Stimulated activated CD4-positive, alpha-beta T cell treated with anti-CD3 and anti-CD28 coated beads, Interleukin-15, amount 100 ng/mL, for 24 hours (primary cell): ENCODE measurements at places on chromosomes 1 and 21.

DNA sequence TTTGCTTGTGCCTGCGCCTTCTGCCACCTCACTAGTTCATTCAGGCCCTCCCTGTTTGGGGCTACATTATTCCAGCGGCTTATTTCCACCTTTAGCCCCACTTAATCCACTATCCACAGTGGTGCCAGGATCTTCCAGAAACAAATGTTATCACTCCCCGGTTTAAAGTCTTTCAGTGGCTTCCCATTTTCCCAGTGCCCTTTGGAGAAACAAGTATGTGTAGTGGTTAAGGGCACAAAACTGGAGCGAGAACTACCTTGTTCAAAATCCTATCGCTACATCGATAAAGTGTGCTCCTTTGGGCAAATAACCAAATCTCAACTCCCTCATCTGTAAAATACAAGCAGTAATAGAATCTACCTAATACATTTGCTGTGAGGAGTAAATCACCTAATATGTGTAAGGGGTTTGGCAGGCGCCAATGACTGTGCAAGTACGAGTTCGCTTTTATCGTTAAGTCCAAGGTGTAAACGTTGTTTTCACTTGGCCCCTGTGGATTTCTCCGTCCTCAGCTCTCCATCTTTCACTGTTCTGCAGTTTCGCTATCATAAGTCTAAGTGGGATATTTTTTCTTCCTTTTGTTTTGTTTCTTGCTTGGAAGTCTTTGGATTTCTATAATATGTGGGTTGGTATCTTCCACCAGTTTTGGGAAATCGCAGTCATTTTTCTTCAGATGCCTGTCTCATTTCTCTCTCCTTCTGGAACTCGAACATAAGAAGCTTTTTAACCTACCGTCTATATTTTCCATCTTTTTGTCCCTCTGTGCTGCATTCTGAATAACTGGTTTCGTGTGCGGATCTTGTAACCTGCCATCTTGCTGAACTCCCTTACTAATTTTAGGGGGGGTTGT, 844 bp upstream of the MEAF6 start:
- DNase-seq: no peak

GRCh38 chr21:45104560-45104959, 30.2 kb downstream of the ADARB1 start:
- peak; percentile 42 for DNase-seq

- no peak for DNase-seq
Measured at GRCh38 chr1:69833536-69833935, 265.8 kb downstream of the LRRC7 start.

GRCh38 chr1:64921771-64922170, 44.6 kb downstream of the JAK1 start:
- no peak for DNase-seq

- no peak for DNase-seq
Measured at GRCh38 chr1:232627645-232628334, 2.1 kb downstream of the SIPA1L2 start.

DNA sequence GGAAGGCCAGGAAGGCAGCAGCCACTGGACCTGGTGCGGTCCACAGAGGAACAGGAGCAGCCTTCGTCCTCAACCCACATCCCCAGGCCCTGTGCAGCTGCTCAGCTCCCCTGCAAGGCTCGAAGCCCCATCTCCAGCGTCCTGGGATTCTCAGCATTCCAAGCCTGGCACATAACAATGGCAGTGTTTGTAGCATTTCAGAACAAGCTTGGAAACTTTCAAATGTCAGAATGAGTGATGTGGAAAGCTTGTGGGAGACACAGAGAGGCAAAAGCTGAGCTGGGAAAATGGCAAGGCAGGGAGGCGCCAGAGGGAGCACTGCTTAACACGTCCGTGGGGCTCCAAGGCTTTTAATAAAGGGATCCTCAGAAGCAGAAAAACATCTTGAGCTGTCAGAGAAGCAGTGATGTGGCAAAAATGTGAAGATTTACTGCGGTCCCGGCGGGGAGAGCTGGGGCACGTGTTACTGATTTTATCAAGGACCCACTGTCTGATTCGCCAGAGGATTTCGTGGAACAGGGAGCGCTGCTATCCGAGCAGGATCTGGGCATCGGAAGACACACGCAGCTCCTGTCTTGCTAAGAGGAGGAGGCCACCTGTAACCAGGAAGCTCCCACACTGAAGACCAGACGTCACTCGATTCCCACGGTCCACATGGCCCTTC, 38.1 kb downstream of the TOMM20 start:
- no peak for DNase-seq

GRCh38 chr1:39788758-39789570, at the start of gene BMP8B:
TSS of gene BMP8B (minus strand) at chr1:39788865. CDS start at chr1:39788485, 380 bp downstream.
- DNase-seq: peak; percentile 62

GRCh38 chr1:36279110-36279788, 26.9 kb upstream of the SH3D21 start:
- DNase-seq: no peak

GRCh38 chr1:172914501-172915144, 136.1 kb downstream of the TNFSF18 start:
- no peak for DNase-seq

DNA sequence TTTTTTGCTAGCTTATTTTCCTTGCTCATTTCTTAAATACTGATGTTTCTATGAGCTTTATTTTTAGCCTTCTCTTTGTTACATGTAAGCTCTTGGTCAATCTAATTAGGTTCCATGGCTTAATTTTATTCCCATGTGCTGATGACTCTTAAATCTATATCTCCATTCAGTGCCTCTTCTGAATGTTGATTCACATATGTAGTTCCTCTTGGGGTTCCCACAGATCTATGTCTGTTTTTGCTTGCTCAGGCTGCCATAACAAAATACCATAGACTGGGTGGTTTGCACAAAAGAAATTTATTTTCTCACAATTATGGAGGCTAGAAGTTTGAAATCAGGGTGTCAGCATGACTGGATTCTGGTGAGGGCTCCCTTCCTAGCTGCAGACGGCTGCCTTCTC, 58.3 kb upstream of the PLA2G4A start:
- no peak for DNase-seq

GRCh38 chr1:239757716-239758115, 334.0 kb upstream of the FMN2 start:
- no peak for DNase-seq
